ENCODE measurements at places on chromosomes 2 and 18.
A peak's percentile ranks its signal among the peaks of the same experiment; 100 is the strongest.

- no peak for DNase-seq
Measured at GRCh38 chr2:54545702-54546450, 89.7 kb downstream of the SPTBN1 start.

GRCh38 chr2:226658555-226658954 is 141.1 kb downstream of the IRS1 start:
- DNase-seq, result no peak

DNA sequence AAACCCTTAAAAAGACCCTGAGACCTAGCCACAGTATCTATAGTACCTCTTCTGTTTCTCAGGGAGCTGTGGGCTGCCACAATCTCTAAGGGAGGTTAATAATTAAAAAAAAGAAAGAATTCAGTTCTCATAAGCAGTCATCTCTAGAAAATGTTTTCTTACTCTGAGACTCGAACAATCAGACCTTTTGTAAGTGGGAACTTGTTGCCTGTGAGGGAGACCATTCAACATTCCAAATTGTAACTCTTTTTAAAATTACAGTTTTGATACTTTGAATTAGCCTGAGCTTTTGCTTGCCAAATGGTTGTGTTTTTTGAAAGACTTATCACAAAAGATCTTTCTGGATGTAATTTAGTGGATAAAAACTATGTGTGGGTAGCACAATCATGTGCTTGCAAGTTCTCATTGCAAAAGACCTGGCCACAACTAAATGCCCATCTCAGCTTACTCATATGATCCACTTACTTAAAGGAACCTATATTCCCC is 33.3 kb downstream of the IL1R2 start:
- no peak for DNase-seq

DNA sequence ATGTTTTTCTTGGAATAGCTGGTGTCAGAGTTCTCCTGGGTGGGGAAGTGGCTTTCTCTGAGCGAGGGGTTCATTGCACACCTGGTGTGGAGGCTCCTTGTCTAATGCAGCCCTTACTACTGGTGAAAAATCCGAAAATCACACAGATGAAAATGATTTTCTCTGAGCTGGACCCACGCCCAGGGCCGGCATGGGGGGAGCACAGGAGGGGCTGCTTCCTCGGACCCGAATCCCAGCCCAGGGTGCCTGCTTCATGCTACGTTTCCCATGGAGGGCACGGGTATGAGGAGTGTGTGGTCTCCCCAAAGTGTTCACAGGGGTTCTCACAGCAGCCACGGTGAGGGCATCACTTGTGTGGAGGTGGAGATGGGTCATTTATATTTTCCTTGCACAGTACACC is 288.0 kb upstream of the HDAC4 start:
- no peak for DNase-seq

GRCh38 chr2:219570194-219570923 is 980 bp downstream of the OBSL1 start:
- no peak for DNase-seq

- DNase-seq, result no peak
Measured at GRCh38 chr2:3325458-3326181, 52.0 kb downstream of the EIPR1 start.

- DNase-seq, result no peak
Measured at GRCh38 chr2:238973038-238973739, 125.3 kb downstream of the TWIST2 start.

DNA sequence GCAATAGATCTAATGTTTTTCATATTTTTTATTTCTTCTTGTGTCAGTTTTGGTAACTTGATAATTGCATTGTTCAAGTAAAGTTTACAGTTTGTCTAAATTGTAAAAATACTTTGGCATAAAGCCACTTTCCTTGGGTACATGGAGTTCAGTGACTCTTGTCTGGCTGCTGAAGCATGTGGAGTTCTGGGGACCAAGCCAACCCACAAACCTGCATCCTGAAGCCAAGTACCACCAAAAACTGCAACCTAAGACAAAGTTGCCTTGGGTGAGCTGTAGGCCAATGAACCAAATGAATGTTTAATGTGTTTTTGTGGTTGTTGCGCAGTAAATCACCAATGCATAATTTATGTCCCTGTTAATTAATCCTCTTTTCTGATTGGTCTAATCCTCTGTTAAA is 872.6 kb downstream of the BCL11A start:
- DNase-seq, result no peak

- no peak for DNase-seq
Measured at GRCh38 chr18:1604751-1605150, 700.1 kb downstream of the ADCYAP1 start.

DNA sequence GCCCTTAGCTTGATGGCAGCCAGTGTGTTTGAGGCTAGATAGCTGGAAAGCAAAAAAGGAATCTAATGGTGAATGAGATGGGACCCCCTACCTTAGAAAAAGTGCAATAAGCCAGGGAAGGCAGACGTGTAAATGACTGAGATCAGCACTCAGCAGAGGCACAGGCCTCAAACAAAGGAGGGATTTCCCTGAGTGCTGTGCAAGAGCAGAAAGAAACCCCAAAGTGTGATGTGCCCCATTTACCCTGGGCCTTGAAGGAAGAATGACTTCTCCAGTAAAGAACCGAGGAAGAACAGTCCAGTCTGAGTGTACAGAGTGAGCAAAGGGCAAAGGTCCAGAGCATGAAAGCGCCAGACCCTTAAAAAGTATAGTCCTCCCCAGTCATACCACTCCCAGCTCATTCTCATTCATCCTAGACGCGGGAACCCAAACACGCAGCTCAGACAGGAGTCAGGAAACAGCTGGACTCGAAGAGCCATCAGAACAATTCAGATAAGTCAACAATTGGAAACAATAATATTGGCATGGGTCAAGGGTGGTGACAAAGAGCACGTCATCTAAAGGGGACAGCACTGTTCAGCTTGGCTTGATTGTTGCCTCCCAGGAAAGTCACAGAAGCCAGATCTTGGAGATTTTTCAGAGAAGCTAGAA is 121.7 kb downstream of the INO80D start:
- no peak for DNase-seq

- no peak for DNase-seq
Measured at GRCh38 chr2:220198896-220199295, 571.5 kb downstream of the SLC4A3 start.

- DNase-seq, result peak; percentile 39
Measured at GRCh38 chr2:6535572-6535971, 330.1 kb downstream of the CMPK2 start.

DNA sequence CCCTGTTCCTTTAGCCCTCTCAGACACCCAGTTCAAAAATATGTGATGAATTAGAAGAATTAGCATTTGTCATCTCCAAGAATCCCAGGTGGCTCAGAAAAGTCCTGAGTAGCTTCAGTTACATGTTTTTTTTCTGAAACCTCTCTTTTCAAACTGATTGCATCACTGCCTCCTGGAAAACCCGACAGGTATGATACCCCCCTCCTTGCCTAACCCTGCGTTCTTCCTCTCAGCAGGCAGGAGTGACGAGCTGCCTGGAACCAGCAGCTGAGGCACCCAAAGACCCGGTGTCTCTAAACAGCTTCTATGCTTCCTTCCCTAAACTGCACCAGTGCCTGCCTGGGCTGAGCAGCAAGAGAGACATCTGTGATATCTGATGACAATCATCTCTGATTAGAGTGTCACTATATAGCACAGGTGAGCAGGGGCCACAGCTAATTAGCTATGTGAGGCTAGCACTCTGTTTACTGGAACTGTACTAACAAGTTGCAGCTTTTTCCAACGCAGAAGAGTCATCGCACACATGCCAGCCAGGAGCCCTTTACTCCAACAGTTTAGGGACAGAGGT is 376.4 kb upstream of the ATP5MC3 start:
- DNase-seq, result no peak

DNA sequence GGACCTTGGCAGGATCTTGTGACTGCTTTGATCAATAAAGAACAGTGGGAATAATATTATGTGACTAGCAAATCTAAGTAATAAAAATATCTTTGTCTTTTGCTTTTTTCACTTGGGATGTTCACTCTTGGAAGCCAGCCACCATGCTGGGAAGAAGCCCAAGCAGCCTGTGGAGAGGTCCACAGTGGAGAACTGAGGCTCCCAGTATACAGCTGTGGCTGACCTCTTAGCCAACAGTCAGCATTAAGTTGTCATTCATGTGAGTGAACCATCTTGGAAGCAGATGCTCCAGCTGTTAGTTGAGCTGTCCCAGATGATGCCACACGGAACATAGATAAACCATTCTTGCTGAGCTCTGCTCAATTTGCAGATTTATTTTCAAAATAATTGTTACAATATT is 160.0 kb downstream of the OSR1 start:
- no peak for DNase-seq

DNA sequence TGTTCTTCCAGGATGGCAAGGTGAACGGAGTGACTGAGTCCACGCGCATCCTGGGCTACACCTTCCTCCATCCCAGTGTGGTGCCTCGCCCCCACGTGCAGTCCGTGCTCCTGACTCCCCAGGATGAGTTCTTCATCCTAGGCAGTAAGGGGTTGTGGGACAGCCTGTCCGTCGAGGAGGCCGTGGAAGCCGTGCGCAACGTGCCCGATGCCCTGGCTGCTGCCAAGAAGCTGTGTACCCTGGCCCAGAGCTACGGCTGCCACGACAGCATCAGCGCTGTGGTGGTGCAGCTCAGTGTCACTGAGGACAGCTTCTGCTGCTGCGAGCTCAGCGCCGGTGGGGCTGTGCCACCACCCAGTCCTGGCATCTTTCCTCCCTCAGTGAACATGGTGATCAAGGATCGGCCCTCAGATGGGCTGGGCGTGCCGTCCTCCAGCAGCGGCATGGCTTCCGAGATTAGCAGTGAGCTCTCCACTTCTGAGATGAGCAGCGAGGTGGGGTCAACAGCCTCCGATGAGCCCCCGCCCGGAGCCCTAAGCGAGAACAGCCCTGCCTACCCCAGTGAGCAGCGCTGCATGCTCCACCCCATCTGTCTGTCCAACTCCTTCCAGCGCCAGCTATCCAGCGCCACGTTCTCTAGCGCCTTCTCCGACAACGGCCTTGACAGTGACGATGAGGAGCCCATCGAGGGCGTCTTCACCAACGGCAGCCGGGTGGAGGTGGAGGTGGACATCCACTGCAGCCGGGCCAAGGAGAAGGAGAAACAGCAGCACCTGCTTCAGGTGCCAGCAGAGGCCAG is 263.1 kb downstream of the PHLPP1 start:
- no peak for DNase-seq

- DNase-seq, result no peak
Measured at GRCh38 chr2:100246163-100247145, 75.8 kb downstream of the LONRF2 start.

DNA sequence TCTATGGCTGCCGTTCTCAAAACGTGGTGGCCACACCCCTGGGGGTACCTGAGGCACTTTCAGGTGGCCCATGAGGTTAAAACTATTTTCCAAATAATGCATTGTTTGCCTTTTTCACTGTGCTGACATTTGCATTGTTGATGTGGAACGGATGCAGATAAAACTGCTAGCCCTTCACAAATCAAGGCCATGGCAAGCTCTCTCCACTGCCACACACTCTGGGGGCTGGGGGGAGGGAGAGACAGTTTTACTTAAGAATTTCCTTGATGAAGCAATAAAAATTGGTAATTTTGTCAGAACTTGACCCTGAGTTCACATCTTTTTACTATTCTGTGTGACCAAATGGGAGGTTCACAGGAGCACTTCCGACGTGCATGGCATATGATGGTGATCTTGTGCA is 22.0 kb upstream of the TGIF1 start:
- no peak for DNase-seq

DNA sequence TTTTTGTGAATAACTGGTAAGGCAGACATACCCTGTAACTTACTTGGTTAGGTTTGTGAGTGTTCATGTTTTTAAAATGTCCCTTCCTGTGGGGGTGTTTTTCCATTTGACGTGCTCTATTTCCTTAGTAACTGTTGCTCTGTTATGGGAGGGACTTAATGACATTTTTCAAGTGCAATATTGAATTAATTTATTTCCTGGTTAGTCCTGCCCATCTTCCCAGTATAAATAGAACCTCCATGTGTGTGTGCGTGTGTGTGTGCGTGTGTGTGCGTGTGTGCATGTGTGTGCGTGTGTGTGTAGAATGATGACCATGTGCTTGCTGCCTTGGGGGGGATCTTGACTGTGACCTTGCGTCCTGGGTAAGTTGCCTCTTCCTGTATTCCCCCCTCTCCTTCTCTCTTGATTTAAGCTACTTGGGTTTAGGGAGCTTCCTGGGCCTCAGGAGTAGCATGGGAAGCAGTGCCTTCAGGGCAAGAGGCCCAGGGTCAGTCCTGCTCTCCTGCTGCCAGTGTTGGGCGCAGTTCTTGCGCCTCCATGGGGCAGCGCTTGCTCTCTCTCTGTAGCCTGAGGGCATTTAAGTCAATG is 163.9 kb downstream of the LDLRAD4 start:
- no peak for DNase-seq

Data from progenitor cell of endocrine pancreas (in vitro differentiated cells).